ENCODE measurements at places on chromosomes 12 and 14. TPM values are rescaled to one million over a fixed set of nuclear protein-coding genes. Genes with fewer than 3 reads are reported as not detected.

Gene TEX52
- not detected for polyA plus RNA-seq

Gene SPX
- not detected for polyA plus RNA-seq

Gene KRT6C
- not detected for polyA plus RNA-seq

GRCh38 chr12:96236221-96236822, 42.1 kb downstream of the ELK3 start:
- H3K4me3 ChIP-seq = no peak overlapping the region
- no peak for DNase-seq
- peaks cover 18% of the 10 kb centered on the region for H3K4me1 ChIP-seq
- H3K36me3 ChIP-seq = peaks cover 74% of the 10 kb centered on the region
- H3K27me3 ChIP-seq = no peaks in the 10 kb centered on the region
- H3K27ac ChIP-seq = no peak overlapping the region

DNA sequence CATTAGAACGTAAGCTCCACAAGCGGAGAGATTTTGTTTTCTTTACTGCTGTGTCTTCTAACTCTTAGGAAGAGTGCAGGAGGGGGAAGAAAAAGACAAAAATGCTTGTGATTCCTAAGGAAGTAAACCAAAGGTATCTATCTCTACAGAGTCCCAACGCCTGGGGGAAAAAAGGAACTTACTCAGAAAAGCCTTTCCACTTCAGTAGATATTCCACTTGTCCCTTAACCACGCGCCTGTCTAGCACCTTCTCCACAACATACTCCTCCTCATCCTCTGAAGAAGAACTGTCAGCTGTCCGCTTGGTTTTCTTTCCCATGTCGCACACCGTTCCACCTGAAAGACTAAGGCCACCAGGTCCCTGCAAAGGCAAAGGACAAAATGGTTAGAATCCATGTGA, 22.6 kb downstream of the CBX5 start:
- H3K27me3 ChIP-seq = no peaks in the 10 kb centered on the region
- peaks cover 22% of the 10 kb centered on the region for H3K4me1 ChIP-seq
- DNase-seq = no peak
- H3K4me3 ChIP-seq = no peak overlapping the region

DNA sequence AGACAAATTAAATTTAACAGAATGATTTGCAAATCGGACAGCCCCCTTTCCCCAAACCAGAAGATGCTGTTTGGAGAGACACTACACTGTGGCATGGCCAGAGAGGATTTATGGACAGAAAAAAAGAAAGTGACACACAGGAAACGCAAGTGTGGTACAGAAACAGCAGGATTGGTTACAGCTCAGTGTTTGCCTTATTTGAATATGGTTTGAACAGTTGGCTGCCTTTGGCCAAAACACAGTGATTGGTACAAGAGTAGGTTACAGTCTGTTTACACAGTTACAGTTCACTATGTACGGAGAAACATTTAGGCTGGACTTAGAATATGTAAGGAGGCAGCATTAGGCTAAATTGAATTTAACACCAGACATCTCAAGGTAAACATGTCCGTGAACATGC, 335.3 kb downstream of the NPAS3 start:
- no peak overlapping the region for H3K27ac ChIP-seq
- no peaks in the 10 kb centered on the region for H3K36me3 ChIP-seq
- no peak overlapping the region for H3K4me3 ChIP-seq
- DNase-seq = no peak

DNA sequence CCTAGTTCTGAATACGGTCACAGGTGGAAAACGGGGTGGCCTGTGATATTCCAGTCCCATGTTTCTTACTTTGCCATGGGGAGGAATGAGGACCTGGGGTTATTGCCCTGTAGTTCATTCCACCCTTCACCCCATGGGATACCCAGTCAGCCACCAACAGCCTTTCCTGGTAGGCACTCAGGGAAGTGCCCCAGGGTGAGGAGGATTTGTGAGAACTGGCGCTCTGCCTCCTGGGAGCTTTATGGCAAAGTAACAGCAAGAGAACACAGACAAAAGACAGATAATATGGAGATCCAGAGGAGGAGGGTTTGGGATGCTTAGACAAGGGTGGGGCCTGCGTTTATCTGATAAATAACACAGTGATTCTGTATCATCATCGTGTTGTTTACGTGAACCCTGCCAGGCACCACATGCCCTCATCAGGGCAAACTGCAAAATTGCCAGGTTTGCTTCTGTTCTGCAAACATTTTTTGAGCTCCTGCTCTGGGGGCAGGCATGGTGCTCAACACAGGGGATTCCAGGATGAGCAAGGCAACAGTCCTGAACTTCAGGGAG, 223.5 kb downstream of the SLC41A2 start:
- no peaks in the 10 kb centered on the region for H3K27me3 ChIP-seq
- DNase-seq = no peak
- no peak overlapping the region for H3K4me3 ChIP-seq
- peak overlapping the region; percentile 29 for H3K27ac ChIP-seq
- H3K36me3 ChIP-seq = peaks cover 3% of the 10 kb centered on the region

Measured in CD14-positive monocyte (primary cell).